Right hindlimb (tissue), 1 donor: ENCODE measurements at places on chromosomes 7 and 10.

DNA sequence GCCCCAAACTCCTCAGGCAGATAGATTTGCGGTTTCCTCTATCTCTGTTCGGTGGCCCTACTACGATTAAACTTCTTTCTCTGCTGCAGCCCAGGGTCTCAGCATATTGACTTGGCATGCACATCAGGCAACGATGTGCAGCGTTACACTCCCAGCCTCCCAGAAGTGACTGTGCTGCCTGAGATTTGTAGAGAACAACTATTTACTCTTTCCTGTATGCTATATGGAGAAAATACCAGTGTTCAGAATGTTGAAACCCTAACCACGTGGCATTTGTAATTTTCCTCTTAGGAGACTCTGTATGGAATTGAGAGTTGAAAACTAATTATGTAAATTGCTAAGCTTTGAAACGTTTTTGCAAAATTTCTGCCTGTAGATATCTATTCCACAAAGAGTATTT lies 50.9 kb downstream of the GNAI1 start:
- no peak for DNase-seq

DNA sequence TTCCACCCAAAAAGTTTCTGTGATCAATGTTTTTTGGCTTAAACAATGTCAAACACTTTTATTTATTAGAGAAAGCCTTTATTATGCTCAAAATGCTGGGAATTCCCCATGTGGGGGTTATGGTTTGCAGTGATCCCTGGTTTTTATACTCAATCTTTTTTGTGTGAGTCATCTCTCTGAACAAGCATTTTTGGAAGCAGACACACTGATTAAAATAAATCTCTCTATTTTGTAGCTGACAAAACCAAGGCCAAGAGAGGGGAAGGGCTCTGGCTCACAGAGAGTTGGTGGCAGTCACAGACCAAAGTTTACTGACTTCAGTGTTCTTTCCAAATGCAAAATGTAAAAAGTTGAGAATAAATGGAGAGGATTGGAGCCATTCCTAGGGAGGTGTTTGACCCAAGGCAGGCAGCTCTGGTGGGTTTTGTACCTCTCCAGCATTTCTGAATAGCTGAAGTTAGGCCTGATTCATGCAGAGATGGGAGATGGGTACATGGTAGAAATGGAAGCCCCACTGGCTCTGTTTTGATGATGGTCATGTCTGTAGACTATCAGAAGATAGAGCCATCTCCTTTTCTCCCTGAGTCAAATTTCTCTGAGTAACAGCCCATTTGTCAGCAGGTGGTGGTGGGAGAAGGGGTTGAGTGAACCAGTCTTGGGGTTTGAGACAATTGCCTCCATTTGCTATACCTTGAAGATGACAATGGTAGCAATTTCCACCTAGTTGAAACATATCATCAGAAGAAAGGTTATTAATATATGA lies 45.4 kb upstream of the NAMPT start:
- no peak for DNase-seq

DNA sequence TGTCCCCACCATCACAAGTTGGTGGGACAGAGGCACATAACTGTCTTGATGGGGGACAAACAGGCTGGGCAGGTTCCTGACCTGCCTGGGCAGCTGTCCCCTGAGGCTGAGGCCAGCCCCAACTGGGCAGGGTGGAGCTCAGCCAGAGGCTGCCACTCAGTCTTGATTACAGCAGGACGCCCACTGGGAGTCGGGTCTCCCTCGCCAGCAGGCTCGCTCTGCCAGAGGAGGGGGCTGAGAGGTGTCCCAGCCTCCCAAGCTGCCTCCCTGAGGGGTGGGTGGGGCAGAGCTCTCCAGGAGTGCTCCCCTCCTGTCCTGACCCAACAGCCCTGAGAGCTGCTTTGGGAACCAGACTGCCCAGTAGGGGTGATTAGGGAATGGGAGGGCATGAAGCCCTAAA lies 1.8 kb upstream of the CAMK2G start:
- DNase-seq: no peak

DNA sequence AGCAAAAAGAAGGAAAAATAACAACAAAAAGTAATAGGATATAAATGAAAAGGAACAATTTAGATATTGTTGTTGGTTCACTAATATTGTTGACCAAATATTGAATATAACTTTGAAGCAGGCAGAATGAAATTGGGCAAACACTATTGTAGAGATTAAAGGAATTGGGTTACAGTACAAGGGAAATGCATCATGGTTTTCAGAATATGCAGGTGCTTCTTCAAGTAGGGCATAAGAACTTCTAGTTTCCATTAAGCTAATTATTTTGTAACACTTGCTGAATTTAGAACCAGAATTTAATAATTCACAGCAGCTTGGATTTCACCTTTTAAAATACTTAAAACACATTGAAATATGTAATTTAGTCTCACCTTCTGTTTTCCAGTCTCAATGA lies 36.5 kb downstream of the RPA3 start:
- DNase-seq: no peak

DNA sequence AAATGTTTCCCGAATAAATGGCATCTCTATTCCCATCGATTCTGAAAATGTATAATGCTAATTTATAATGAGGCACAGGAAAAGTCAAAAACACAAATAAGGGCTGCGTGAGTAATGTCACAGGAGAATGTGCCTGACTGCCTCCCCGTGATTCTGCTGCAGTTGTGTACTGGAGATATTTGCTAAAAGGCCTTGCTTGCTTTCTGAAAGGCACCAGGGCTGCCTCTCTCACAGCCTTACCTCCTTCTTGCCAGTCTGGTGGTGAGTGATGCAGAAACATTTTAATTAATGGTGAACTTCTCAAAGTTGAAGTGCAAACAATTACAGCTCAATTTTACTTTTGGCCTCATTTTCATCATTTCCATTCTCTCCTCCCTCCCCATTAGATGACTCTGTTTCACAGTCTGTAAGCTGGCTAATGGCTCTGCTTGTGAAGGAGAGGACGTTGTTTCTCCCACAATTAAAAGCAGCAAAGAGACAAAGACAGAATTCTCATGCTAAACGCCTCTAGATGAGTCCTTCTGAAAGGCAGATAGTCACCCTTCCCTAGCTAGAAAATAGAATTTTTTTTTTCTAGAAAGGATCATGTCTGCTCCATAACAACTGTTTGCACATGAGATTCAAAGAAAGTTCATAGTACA lies 377.6 kb downstream of the MDFIC start:
- DNase-seq: no peak

GRCh38 chr10:132359305-132360040 lies 27.5 kb downstream of the LRRC27 start:
- no peak for DNase-seq

- DNase-seq: peak; percentile 36
Observed at GRCh38 chr10:75403939-75404814, 2.6 kb upstream of the ZNF503 start.
